NCI-H1092 treated with DMSO at 0.1 percent for 48 hours (cell line): ENCODE measurements at places on chromosomes 6 and 20.

DNA sequence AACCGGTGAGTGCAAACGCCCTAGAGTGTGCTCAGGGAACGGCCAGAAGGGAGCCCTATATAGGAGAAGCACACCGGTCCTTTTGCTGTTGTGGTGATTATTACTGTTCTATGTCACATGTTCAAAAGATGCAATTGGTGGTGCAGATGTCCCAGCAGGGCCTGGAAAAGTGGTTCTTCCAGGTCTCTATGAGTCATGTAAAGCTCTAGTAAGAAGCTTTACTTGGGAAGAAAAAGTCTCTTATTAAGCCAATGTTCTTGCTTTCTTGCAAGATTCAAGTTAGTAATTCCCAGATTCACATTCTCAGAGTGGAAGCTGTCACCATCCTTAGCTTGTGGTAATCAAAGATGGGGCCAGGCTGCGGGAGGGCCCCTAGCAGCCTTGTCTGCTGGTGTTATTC is 23.3 kb downstream of the EDN3 start:
- DNase-seq, result no peak

- no peak for DNase-seq
These were observed 56.8 kb downstream of the B3GAT2 start for GRCh38 chr6:70900047-70900446.

- DNase-seq, result no peak
These were observed 44.8 kb downstream of the TOMM6 start for GRCh38 chr6:41832263-41832662.

DNA sequence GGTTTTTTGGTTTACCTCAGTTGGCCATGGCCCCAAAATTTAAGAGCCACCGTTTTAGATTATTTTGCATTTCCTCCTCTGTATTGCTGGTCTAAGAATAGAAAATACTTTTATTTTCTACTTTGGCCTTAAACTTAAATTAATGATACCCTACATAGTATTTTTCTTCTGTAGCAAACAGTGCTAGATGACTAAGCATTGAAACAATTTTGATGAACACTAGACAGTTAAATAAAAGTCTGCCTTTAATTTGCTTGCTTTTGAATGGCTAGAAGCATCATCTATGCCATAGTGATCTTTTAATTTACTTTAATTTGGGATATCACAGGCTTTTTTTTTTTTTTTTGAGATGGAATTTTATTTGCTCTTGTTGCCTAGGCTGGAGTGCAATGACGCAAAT is 106.4 kb downstream of the CD109 start:
- DNase-seq, result no peak

GRCh38 chr6:106546261-106546690 is 83.0 kb downstream of the RTN4IP1 start:
- DNase-seq, result no peak

GRCh38 chr6:74755196-74755595 is 450.7 kb downstream of the COL12A1 start:
- DNase-seq, result no peak

DNA sequence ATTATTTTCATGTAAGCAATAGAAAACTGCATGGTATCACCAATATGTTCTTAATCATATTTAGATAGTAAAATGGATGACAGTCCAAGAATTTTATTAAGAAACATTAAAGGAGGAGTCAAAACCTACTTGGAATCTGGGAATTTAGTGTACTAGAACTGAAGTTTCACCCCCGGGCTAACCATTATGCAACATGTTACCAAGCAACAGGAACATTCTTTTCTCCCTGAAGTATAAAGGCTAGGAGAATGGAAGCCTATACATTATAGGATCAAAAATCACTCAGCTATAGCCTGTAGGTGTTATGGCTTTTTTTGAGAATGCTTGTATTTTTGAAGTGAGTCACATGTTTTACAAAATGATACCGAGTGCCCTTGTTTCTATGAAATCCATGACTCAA is 538.3 kb downstream of the GRIK2 start:
- DNase-seq, result no peak

- DNase-seq, result no peak
These were observed 83.7 kb upstream of the PTCHD4 start for GRCh38 chr6:48194596-48195295.

- DNase-seq, result no peak
These were observed 7.3 kb downstream of the ZBP1 start for GRCh38 chr20:57612916-57613315.
